ENCODE measurements at places on chromosomes 5 and 9. TPM values are rescaled to one million over a fixed set of nuclear protein-coding genes. Genes with fewer than 3 reads are reported as not detected.

The ANXA2R gene
- 9.4 TPM for total RNA-seq

The ITGA2 gene
- 1.6 TPM for total RNA-seq

DNA sequence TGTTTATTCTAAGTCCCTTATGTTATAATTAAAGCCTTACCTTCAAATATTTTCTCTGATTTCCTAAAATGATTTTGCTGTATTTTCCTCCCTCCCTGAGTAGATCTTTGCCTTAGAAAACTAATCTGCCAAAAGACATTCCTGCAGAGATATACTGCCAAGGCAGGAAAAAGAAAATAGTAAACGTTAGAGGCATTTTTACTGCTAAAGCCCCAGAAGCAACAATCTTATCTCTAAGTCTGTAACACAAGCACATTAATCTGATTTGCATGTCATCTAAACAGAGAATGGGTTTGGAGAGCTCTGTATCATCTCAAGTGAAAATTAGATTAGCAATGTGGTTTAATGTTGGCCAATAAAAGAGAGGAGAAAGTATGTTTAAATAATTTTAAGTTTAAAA, 847.7 kb downstream of the MAT2B start:
- DNase-seq = no peak

The ZNF618 gene
- total RNA-seq = 20.2 TPM

- no peak for DNase-seq
These were observed 999 bp upstream of the DRD1 start for GRCh38 chr5:175444905-175445456.

The MARCOL gene
- total RNA-seq = not detected

The MAMDC2 gene
- 42.3 TPM for total RNA-seq

The IFNB1 gene
- under 0.01 TPM for total RNA-seq

The HAPLN1 gene
- not detected for total RNA-seq

DNA sequence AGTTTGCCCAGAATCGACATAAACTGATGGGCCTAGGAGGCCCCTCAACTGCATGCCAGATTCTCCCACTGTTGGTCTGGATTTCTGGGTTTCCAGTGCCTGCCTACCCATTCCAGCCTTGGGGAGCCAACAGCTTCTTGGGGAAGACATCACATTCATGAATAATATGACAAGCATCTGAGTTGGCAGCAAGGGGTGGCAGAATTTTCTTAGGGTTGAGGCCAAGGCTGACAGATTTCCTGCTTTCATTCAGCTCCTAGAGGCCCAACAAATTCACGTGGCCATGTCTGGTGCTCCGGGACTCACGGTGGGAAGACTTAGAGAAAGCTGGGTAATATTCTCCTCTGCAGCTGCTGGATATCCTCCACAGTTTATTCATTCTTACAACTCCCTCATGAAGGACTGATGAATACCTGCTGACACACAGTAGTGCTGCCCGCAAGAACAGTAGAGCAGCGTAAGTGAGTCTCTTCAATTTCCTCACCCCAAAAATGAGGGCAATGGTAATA, 305.0 kb upstream of the TNC start:
- DNase-seq = no peak

- no peak for DNase-seq
These were observed 410.2 kb upstream of the SLC30A5 start for GRCh38 chr5:68683632-68684036.

DNA sequence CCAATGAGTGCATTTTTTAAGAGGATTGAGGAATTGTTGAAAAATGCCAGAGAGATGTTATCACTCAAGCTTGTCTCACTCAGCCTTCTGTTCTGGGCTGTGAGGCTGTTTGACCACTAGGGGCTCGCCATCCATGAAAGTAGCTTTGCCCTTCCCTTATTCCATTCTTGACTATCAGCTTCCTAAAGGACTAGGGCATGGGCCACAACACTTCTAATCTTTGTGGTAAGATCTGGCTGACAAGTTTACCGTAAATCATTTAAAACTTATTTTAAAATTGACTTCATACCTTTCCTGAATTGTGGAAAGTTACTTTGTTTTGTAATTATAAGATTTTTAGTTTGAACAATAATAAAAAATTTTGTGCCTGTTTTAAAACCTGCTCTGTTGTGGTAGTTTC, 49.5 kb downstream of the TJP2 start:
- peak; percentile 12 for DNase-seq

GRCh38 chr9:93417538-93417937, 33.9 kb upstream of the FAM120A start:
- no peak for DNase-seq
